ENCODE measurements at places on chromosomes 7 and 10.

DNA sequence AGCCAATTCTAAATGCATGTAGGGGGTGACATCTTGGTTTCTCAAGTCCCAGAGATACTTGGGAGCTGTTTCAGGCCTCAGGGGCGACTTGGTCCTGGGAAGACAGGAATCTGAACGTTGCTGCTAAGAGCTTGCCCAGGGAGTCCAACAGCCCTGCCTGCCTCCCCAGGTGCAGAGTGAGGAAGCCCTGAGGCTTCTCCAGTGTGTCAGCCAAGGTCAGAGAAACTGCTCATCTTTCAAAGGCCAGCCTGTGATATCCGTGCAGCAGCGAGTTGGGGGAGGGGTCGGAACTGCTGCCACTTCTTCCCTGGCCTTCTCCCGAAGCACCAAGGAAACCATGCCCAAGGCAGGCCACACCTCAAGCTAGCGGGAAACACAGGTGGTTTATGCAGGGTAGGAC lies 9.7 kb downstream of the GDF2 start:
- H3K27me3 ChIP-seq: no peaks in the 10 kb centered on the region
- DNase-seq: no peak
- H3K4me3 ChIP-seq: no peak overlapping the region
- H3K36me3 ChIP-seq: no peaks in the 10 kb centered on the region
- no peaks in the 10 kb centered on the region for H3K4me1 ChIP-seq
- H3K27ac ChIP-seq: no peak overlapping the region

DNA sequence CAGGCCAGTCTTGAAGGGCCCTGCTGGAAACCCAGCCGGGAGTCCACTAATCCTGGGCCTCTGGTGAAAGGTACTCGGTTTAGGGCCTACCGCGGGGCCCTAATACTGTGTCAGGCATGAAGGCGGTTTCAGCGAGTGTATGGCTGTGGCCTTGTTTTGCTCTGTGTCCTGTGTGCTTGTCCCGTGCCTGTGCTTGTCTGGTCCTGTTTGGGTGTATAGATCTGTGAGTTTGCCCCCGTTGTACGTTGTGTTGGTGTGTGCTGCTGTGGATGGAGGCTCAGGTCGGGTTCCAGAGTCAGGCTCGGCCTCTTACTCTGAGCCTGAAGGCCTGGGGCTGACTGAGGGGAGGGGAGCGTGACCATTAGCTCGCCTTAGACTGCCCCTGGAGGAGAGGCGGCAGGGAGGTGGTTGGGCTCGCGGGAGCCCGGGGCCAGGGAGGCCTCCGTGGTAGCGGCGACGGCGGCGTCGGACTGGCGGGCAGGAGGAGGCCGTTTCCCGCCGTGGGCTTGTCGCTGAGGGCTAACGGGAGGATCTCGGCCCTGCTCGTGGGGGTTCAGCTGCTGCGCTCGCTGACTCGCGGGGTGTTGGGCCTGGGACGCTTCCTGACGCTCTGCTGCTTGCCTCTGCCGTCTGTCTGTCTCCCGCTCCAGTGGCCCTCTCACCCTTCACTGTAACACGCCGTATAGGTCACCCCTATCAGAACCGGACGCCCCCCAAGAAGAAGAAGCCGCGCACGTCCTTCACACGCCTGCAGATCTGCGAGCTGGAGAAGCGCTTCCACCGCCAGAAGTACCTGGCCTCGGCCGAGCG lies 2.6 kb downstream of the TLX1 start:
- H3K36me3 ChIP-seq: no peaks in the 10 kb centered on the region
- H3K27me3 ChIP-seq: peaks cover 100% of the 10 kb centered on the region
- H3K4me3 ChIP-seq: no peak overlapping the region
- no peak overlapping the region for H3K27ac ChIP-seq
- DNase-seq: peak; percentile 72

GRCh38 chr7:1543826-1544177 lies 12.2 kb downstream of the TMEM184A start:
- H3K27me3 ChIP-seq: no peaks in the 10 kb centered on the region
- no peak overlapping the region for H3K27ac ChIP-seq
- H3K36me3 ChIP-seq: no peaks in the 10 kb centered on the region
- no peak for DNase-seq
- no peak overlapping the region for H3K4me3 ChIP-seq

DNA sequence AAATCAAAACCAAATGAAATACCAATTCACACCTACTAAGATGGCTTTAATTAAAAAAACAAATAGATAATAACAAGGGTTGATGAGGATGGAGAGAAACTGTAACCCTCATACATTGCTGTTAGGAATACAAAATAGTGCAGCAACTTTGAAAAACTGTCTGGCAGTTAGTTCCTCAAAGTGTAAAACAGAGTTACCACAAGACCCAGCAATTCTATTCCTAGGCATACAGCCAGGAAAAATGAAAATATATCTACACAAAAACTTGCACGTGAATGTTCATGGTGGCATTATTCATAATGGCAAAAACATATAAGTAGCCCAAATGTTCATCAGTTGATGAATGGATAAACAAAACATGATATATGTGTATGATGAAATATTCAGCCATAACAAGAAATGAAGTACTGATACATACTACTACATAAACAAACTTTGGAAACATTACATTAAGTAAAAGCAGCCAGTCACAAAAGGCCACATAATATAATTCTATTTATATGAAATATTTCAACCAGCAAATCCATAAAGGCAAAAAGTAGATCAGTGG lies 83.5 kb downstream of the BRAF start:
- H3K4me3 ChIP-seq: no peak overlapping the region
- DNase-seq: no peak
- H3K4me1 ChIP-seq: peaks cover 5% of the 10 kb centered on the region
- H3K27me3 ChIP-seq: no peaks in the 10 kb centered on the region
- peaks cover 5% of the 10 kb centered on the region for H3K36me3 ChIP-seq

GRCh38 chr7:739455-739982 lies 12.4 kb upstream of the PRKAR1B start:
- H3K4me3 ChIP-seq: no peak overlapping the region
- DNase-seq: no peak
- H3K27ac ChIP-seq: no peak overlapping the region
- no peaks in the 10 kb centered on the region for H3K4me1 ChIP-seq
- no peaks in the 10 kb centered on the region for H3K36me3 ChIP-seq
- H3K27me3 ChIP-seq: no peaks in the 10 kb centered on the region

DNA sequence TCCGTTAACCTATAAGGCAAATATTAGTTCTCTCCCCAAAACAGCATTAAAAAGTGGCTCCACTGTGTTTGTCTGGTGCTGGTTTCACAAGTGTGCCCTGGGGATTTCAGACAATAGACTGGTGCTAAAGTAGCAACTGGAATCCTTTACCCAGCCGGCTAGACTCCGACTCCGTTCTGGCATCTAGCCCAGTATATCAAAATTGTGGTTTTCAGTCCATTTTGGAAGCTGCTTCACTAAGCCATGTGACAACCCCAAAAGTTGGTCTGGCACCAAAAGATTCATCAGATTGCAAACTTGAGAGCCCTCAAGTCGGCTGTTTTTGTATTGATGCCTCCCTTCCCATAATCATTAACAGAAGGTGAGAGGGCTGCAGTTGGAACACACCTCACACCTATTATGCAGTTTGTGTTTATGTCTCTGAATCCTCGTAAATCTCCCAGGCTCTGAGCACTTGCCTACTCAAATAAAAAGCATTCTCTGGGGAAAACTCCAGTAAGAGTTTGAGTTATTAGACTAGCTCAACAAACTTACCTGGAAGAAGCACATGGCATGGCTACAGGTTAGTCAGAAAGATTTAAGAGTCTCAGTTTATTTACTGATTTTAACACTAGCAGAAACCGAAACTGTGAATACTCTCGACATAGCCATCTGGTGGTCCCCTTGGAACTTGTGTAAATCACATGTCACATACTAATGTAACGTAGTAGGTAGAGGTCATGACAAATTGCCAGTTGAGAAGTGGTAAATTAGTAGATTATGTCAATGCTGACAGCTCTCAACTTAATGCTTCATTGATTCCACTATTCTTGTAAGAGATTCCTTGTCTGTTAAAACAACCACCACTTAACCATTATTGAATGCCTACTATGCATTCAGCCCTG lies 14.8 kb upstream of the WNT16 start:
- DNase-seq: no peak
- H3K27ac ChIP-seq: no peak overlapping the region
- H3K4me1 ChIP-seq: no peaks in the 10 kb centered on the region
- no peak overlapping the region for H3K4me3 ChIP-seq
- H3K27me3 ChIP-seq: no peaks in the 10 kb centered on the region

DNA sequence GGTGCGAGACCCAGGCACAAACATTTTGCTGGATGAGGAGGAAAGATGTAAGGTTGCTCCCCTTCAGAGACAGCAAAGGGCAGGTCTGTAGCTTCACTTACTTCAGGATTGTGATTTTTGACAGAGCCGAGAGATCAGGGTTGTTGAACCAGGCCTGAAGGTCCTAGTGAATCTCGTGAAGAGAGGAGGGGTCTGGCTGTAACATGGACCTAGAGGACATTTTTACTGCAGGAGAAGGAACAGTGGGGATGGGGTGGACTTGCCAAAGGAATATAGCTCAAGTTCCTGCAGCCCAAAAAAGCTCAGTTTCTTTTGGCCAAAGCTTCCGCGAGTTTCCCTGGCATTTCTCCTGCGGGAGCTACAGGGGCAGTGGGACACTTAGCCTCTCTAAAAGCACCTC lies 976 bp upstream of the EGFR start:
- no peaks in the 10 kb centered on the region for H3K36me3 ChIP-seq
- peak overlapping the region; percentile 82 for H3K4me3 ChIP-seq
- no peaks in the 10 kb centered on the region for H3K4me1 ChIP-seq

DNA sequence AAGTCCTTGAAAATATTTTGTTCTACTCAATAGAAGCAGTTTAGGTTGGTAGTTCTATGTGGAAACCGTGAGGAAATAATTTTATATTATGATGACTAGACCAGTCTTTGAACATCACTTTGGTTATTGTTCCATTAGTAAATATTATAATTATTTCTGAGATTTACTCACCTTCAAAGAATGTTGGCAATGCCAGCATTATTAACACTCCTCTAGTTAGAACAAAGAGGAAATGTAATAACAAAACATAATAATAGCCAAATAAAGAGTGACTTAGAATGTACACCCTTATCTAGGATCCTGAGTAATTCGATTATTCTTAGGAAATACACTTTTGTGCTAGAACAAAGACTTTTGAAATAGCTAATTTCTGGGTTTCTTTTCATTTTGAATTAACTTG lies 121.1 kb downstream of the CFTR start:
- H3K27me3 ChIP-seq: no peaks in the 10 kb centered on the region
- H3K4me1 ChIP-seq: peaks cover 4% of the 10 kb centered on the region
- no peak overlapping the region for H3K27ac ChIP-seq
- no peaks in the 10 kb centered on the region for H3K36me3 ChIP-seq
- no peak overlapping the region for H3K4me3 ChIP-seq

DNA sequence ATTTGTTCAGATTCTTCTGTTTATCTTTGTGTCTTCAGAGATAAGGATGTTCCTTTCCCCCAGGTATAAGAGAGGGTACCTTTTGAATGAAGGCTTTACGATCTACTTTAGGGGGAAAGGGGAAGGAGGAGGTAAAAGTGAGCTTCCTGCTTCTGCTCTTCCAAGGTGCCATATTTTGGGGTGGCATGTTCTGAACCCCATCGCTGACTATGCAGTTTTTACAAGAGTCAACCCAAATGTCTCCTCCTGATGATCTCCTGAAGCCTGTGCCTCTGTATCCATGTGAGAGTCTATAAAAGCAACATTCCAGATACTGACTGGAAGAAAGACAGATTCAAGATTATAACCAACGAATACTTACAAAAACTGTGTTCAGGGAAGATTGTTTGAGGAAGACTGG lies 102.5 kb downstream of the ZNF277 start:
- no peak overlapping the region for H3K27ac ChIP-seq
- peaks cover 9% of the 10 kb centered on the region for H3K36me3 ChIP-seq
- H3K27me3 ChIP-seq: no peaks in the 10 kb centered on the region
- peaks cover 8% of the 10 kb centered on the region for H3K4me1 ChIP-seq

DNA sequence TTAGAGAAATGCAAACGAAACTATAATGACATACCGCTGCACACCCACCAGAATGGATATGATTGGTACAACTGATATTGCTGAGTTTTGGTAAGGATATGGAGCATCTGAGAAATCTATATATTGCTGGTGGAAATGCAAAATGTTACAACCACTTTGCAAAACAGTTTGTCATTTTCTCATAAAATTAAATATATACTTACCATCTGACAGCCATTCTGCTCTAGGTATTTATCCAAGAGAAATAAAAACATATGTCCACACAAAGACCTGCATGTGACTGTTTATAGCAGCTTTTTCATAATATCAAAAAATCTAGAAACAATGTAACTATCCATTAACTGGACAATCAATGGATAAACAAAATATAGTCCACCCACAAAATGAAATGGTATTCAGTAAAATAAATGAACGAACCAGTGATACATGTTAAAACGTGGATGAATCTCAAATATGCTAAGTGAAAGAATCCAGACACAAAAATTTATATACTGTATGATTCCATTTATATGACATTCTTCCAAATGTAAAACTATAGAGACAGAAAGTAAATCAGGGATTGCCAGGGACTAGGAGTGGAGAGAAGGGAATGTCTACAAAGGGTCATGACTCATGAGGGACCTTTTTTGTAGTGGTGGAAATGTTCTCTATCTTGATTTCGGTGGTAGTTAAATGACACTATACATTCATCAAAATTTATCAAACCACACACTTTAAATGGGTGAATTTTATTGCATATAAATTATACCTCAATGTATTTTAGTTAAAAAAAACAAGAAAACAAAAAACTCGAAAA lies 312.0 kb upstream of the GLI3 start:
- DNase-seq: no peak
- H3K27ac ChIP-seq: no peak overlapping the region
- no peaks in the 10 kb centered on the region for H3K27me3 ChIP-seq
- no peaks in the 10 kb centered on the region for H3K4me1 ChIP-seq
- peaks cover 4% of the 10 kb centered on the region for H3K36me3 ChIP-seq
- no peak overlapping the region for H3K4me3 ChIP-seq

DNA sequence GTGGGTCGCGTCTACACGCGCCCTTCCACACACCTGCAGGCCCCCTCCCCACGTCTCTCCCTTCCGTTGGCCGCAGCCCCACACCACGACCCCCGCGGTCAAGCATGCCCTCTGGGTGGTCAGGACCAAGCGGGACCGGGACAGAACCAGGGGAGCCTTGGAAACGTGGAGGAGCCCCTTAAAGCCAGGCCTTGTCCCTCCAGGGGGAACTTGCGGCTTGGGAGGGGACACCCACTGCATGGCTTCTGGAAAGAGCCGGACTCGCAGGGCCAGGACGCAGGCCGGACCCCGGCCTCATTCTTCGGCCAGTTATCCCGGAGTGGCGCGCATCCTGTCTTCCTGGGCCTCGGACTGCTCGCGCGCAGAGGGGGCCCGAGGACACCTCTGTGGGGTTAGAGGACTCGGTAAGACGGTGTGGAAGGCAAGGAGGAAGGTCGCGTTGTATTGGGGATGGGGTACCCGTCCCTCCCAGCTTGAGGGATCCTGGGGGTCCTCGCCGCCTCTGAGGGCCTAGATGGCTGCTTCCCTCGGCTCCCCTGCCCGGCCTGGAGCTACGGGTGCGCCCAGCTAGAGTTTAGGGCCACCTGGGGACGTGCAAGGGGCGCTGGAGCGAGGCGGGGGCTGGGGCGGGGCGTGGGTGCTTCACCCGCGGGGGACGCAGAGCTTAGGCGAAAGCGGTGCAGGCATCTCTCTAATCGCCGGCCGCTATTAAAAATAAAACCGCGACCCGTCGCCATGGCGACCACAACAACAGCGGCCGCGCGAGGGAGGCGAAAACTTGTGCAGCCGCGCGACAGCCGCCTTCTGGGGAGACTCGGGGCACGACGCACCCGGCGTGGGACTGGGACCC lies 1.8 kb upstream of the PDGFA start:
- peaks cover 91% of the 10 kb centered on the region for H3K27me3 ChIP-seq
- no peaks in the 10 kb centered on the region for H3K36me3 ChIP-seq
- peak; percentile 65 for DNase-seq
- H3K4me1 ChIP-seq: peaks cover 30% of the 10 kb centered on the region
